Natural killer cell (primary cell): ENCODE measurements at places on chromosomes 1 and 21.
A peak's percentile ranks its signal among the peaks of the same experiment; 100 is the strongest.

GRCh38 chr1:41578712-41579335, 94.3 kb upstream of the EDN2 start:
- no peak for DNase-seq

DNA sequence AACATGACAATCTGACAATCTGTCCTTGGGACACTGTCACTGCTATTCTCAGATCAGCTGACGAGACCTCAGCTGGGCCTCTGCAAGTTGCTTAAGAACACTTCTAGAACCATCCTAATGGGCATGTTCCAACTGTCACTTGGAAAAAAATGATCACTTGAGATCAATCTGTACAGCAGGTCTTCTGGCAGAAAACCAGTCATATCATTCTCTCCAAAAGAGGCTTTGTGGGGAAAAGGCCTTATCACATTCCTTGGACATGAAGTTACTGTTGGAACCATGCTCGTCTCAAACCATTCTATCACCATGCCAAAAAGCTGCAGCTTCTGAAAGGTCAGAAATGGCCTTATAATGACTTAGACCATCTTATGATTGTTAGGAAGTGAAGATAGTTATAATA, 744.2 kb downstream of the USP25 start:
- DNase-seq: no peak

DNA sequence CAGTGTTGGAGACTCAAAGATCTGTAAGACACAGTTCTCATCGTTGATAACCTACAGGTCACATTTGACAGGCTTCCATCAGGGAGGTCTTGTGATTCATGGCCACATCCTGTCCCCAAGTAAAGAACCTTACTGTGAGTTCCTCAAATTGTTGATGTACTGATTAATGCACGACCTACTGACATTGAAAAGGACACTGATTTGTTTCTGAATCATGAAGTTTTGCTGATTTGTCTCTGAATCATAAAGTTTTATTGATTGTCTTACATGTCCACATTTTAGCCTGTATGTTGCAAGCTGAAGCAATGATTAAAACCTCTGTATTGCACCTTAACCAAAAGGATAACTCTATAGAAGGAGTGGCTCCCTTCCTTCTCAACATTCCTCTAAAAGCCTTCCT, 476.3 kb upstream of the RUNX1 start:
- DNase-seq: no peak

DNA sequence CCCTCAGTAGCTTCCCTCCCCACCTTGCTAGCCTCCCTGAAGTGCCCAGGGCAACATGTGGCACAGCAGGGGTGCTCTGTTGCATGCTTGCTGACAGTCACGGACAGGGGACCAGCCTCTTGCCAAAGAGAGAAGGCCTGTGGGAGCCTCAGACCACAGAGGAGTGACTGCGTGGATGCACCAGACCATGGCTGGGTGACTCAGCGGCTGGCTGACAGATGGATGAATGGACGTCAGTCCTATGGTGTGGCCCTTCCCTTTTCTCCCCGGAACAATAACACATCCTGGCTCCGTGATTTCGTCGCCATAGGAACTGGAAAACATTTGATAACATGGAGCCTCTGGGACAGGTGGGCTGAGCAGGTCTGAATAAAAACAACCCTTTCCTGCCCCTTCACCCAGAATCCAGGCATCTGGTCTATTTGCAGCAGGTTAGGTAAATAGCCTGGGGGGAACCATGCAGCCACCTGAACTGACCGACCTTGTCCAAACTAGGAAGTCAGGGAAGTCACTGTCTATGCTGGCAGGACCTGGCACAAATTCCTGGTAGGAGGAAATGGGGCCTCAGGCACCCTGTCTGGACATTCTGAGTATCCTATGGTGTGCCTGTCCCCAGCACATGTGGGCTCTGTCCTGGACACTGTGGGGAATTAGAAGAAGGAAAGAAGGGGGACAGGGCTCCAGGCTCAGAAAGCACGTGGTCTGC, 53.3 kb downstream of the NENF start:
- DNase-seq: no peak

DNA sequence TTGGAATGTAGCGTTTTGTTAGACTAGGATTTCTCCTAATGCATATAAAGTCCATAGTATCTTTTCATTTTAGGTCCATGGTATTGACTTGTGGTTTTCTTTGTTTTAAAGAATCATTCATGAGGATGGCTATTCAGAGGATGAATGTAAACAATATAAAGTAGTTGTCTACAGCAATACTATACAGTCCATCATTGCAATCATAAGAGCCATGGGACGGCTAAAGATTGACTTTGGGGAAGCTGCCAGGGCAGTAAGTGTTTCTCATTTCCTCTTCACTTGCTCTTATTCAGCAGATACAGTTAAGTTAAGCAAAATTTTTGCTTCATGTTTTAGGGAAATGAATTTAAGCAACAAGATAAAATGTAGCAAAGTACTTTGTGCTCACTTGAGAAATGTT, 25.4 kb downstream of the GNAI3 start:
- no peak for DNase-seq

GRCh38 chr1:202270871-202271326, 70.8 kb downstream of the UBE2T start:
- DNase-seq: no peak

DNA sequence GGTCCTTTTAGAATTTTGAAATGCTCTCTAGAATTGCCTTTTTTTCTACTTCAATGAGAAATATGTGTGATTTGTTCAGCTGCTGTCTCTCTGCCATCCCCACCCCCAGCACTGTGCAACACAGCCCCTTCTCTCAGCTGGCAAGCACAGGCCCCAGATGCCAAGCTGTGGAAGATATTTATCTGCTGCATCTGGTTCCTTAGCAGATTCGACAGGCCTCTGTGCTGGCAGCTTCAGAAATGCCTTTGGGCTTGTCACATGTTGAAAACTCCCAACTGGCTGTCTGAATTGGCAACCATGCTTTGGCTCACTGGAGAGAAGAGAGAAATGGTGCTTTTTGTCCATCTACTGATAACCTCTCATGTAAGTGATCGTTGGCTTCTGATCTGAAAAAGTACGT, 206.7 kb upstream of the C1orf87 start:
- no peak for DNase-seq

- no peak for DNase-seq
Observed at GRCh38 chr21:39481886-39482285, 30.1 kb downstream of the SH3BGR start.

- no peak for DNase-seq
Observed at GRCh38 chr1:180301135-180301742, 71.2 kb downstream of the LHX4 start.

- peak; percentile 6 for DNase-seq
Observed at GRCh38 chr21:36511484-36512220, 31.7 kb upstream of the CLDN14 start.

DNA sequence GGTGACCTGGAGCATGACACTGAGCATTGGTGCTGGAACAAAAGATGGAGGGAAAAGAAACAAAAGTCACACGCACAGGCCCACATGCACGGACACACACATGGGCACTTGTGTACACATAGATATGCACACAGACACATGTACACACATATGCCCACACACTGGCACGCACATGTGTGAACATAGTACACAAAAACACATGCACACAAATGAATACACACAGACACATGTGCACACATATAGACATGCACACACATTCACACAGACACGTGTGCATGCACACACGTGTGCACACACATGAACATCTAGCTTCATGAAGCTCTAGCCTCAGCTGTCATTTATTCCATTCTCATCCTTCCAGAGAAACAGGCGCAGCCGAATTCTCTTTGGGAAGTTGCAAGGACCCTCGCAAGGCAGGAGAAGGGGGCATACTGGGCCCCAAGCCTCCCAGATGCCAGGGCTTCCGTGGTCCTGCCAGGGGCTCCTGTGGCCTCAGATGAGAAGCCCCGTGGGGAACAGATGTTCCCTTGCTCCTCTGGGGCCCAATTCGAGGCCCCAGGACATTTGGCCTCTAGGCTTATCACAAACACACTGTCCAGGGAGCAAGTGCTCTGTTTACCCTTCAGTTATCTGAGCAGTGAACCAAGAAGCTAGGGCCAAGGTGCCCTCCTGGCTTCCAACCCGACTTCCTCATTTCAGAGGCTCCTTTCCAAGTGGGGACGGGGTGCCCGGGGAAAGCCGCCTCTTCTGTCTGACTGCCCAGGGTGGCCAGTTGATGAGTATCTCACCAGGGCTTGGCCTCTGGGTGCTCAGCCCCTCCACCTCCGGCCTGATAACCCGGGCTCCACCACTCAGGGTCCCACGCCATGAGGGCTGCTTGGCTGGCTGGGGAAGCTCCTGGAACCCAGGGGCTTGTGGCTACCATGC, 116.4 kb upstream of the ARHGEF16 start:
- DNase-seq: no peak
